Activated CD4-positive, alpha-beta T cell treated with anti-CD3 and anti-CD28 coated beads, Interleukin-2, Interleukin-6, amounts not matched to agents 100 ng/mL and 50 ng/mL, durations not matched to agents 16 hours and 8 hours (primary cell): ENCODE measurements at places on chromosomes 16 and 17.

GRCh38 chr17:29143894-29144293 lies 36.3 kb downstream of the MYO18A start:
- DNase-seq, result peak; percentile 42

GRCh38 chr17:64461788-64462187 lies 12.9 kb downstream of the MILR1 start:
- no peak for DNase-seq

DNA sequence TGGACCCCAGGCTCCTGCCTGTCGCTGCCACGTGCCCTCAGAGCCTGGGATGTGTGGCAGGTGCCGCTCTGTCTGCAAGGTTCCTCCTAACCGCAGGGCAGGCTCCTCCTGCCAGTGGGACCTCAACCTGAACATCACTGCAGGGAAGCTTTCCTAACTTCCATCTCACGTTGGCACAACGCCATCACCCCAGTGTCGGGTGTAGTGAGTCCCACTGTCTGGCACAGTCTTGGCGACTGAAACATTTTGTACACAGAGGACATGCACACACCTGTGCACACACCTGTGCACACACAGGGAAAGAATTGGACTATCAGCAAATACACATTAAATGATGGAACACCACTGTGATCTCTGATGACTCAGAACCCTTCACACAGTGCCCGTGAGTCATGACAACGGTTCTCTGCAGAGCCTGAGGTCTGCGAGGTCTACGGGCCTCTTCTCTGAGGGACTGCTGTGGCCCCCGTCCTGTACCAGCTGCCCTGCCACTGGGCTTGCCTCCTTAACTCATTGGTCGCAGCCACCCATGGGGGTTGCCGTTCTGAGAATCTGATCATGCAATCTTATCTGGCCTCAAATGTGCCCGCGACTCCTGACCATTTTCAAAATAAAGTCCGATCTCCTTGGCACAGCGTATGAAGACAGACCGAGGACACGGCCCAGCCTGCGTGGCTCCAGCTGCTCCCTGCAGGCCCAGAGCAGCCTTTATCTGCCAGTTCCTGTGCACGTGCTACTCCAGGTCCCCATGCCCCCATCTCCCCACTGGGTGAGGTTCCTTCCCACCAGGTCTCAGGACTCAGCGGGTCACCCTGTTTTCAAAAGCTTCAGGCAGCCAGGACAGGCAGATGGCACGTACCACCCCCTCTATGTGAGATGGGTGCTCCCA lies 7.6 kb downstream of the CCDC57 start:
- peak; percentile 59 for DNase-seq

GRCh38 chr16:67562918-67563707 lies 787 bp downstream of the CTCF start:
- DNase-seq, result peak; percentile 65

DNA sequence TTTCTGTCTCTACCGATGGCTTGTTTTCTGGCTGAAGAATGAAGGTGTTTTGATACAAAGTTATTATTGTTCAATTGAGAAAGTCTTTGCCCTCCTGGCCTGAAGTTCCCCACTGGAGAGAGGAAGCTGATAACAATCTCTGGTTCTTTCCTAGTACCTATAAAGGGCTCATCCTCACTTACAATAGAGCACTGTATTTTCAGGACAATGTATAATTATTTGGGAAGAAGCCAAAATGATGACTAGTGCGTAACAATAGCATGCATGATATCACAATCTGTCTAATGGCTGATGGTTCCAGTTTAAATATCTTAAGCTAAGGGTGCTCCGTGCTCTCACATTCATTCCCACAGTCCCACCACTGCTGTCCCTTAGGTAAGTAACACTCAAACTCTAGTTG lies 230.7 kb downstream of the IRX3 start:
- no peak for DNase-seq

DNA sequence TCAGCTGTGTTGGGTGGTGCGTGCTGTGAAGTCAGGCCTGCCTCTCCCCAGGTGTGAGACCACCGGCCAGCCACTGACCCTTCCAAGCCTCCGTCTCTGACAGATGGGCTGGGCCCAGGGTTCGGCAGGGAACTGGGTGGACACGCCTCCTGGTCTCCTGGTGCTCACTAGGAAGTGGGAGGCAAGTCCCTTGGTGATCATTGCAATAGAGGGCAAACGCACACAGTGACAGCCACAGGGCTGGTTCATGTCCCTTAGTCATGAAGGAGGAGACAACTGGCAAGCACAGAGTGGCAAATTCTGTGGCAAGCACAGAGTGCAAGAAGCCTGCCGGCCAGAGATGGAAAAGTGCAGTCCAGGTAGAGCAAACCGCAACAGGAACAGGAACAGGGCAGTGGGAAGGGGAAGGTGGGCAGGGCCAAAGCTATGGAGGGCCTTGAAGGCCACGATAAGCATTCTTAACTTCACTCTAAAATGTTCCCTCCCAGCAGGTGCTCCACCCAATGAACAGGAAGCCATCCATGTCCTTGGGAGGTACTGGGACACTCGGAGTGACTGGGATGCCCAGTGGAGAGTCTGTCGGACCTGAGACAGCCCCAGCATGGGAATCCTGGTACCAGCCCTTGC lies 21.9 kb downstream of the USP7 start:
- DNase-seq, result no peak

DNA sequence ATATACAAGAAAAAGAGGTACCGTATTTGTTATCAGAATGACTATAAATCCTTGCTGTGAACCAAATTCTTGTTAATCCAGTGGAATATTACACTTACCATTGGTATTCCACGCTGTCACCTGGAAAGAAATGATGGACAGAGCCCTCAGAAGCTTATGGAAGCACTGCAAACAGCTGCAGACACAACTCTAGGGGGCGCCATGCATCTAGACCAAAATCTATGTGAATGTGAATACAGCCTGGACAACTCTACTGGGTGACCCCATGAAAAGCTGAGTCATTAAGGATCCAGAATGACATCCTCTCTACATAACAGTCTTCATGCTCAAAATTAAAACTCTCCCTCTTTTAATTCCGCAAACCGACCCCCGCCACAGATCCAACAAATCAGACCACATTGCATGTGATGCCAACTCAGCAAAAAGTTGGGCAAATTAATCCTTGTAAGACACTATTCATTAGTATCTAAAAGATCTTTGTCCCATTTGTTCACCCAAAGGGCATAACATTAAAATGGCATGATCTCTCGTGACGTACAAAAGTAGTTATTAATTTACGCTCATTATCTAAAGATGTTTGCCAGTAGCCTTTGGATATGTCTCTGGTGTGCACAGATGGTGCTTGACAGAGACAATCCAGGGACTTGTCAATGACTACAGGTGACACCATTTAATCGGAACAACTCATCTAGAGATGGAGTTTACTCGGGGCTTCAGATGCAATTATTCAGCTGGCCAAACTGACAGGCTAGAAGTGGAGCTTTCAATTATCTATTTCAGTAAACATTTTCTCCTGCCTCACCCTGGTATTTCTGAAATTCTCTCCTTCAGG lies 552.7 kb upstream of the PSMD7 start:
- no peak for DNase-seq

DNA sequence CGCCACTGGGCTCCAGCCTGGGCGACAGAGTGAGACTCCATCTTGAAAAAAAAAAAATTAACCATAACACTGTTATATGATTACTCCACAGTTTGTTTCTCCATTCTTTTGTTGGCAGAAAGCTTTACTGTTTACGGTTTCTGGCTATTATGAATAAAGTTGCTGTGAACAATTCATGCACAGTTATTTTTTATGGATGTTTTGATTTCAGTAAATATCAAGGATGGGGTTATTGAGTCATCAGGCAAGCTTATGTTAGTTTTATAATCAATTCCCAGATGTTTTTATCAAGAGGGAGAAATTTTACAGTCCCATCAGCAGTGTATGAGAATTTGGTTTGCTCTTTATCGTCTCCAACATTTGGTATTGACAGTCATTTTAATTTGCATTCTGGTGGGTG lies 67.9 kb downstream of the TAOK1 start:
- no peak for DNase-seq

- no peak for DNase-seq
Measured at GRCh38 chr16:12503191-12503590, 300.5 kb downstream of the CPPED1 start.

DNA sequence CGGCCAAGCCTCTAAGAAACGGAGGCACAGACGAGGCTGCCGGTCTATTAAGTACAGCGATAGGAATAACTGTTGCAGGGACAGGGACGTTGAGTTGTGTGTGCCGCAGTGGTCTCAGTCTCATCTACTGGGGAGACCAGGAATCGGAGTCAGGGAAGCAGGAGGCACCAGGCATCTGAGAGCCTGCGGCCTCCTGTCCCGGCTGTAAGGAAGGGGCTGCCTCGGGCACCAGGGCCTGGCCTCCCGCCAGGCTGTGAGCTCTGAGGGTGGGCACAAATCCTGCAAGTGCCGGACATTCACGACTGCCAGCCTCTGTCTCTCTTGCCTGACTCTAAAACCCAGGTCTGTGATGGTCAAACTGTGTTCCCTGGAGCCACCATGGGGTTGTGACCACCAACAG lies 76.0 kb downstream of the ARHGAP23 start:
- DNase-seq, result no peak

- no peak for DNase-seq
Measured at GRCh38 chr16:55297910-55298479, 26.0 kb upstream of the IRX6 start.

DNA sequence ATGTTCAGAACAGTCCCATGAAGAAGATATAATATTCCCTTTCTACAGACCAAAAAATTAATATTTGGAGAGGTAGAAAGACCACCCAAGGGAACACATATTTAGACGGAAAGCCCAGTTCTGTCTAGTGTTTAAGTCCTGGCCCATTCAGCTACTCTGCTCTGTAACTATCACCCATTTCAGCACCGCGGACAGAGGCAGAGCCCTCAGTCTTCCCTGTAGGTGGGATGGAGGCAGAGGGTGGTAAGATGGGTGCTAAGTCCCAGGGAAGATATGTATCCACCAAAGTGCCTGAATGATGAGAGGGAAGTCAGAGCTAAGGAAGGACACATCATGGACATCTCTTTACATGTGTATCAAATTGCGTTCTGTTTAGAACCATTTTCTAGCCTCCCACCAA lies 27.8 kb upstream of the C16orf78 start:
- DNase-seq, result no peak

DNA sequence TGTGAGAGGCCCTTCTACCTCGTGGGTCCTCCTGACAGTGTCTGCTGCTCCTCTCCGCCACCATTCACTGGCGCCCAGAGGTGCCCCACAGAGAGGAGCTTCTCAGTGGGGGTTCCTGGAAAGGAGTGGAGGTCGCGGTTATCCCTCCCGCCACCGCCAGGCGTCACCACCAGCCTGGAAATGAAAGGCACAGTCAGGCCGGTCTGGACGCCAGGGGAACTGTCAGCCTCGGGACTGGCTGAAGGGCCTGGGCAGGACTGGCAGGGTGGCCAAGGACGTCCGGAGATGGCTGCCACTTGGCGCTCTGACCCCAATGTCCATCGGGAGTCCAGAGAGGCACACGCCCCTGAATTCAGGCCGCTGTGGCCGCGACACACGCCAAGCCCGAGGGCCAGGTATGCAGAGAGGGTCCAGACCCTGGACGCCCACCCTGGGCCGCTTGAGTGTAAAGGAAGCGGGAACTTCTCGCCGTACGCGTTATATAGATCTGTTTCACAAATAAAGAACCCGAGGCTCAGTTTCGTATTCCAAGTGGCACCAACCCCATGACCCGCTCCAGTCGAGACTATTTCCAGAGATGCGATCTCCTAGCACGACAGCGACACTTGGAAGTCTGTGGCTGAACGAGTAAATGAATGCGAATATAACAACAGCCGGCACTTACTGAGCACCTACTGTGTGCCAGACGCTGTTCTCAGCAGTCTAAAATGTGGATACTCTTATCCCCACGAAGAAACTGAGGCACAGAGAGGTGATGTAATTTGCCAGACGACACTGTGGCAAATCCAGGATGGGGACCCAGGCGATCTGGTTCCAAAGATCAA lies 7.6 kb upstream of the NXPH3 start:
- DNase-seq, result peak; percentile 91

- no peak for DNase-seq
Measured at GRCh38 chr16:31168848-31169247, 11.1 kb upstream of the FUS start.

GRCh38 chr17:60393840-60394723 lies 2.1 kb upstream of the USP32 start:
- no peak for DNase-seq

GRCh38 chr16:72228014-72228413 lies 56.1 kb upstream of the PMFBP1 start:
- no peak for DNase-seq

DNA sequence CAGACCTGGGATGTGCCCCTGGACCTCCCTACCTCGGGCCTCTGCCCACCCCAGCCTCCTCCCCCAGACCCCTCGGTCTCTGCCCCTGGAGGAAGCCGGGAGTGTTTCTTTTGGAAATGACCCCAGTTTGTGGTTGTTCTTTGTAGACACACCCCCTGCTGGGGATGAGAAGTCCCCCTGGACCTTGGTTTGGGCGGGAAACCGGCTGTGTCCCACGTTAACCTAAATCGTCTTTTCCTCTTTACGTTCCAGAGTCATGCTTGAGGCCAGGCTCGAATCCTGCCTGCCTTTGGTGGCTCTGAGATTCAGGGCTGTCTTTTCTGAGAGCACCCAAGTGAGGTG lies 116.6 kb downstream of the METRNL start:
- no peak for DNase-seq

- no peak for DNase-seq
Measured at GRCh38 chr17:6548034-6548433, 8.3 kb downstream of the PITPNM3 start.

DNA sequence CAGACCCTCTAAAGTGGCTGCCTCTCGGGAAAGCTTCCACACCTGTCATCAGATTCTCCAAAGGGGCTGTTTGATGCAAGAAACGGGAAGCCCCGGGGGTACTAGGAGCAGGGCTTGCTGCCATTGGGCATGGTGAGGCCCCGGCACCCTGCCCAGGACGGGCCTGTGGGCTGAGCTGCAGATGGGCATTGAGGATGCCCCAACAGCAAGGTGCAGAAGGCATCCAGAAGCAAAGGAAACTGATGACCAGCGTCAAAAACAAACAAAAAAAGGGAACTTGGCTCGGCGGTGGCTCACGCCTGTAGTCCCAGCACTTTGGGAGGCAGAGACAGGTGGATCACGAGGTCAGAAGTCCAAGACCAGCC lies 1.5 kb upstream of the LIMD2 start:
- DNase-seq, result no peak

DNA sequence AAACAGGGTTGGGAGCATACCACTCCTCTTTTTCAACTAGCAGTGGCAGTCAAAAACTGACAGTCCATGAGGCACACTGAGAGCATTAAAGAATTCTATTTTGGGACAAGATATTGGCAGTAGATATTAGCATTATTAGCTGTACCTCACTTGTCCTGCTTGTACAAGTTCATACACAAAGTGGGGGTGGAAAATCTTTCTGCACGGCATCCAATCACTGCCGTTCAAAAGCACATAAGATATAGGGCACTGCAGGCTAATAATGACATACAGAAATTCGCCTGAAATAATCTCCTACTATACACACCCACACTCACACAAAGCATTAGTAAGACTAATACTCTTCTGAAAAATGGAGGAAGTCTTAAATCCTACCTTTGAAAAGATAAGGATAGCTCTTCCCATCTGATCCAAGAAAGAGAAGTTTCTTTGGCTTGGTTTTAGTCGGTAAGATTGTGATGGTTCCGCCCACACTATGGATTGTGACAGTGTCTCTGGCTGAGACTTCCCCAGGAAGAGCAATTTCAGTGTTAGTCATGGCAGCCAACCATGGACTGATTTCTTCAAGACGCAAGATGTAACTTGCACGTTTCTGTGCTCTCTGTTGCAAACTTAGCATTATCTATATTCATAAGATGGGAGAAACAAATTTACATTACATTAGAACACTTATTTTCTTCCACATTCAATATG lies 40.6 kb upstream of the ARL6IP1 start:
- no peak for DNase-seq

- DNase-seq, result no peak
Measured at GRCh38 chr17:48187872-48188608, 80.5 kb downstream of the SNX11 start.

GRCh38 chr16:4783251-4783950 lies 4.7 kb downstream of the SEPTIN12 start:
- no peak for DNase-seq
